Activated naive CD8-positive, alpha-beta T cell treated with anti-CD3 and anti-CD28 coated beads, Interleukin-2, amount 50 U/mL, for 24 hours (primary cell): ENCODE measurements at places on chromosomes 5 and 9.

DNA sequence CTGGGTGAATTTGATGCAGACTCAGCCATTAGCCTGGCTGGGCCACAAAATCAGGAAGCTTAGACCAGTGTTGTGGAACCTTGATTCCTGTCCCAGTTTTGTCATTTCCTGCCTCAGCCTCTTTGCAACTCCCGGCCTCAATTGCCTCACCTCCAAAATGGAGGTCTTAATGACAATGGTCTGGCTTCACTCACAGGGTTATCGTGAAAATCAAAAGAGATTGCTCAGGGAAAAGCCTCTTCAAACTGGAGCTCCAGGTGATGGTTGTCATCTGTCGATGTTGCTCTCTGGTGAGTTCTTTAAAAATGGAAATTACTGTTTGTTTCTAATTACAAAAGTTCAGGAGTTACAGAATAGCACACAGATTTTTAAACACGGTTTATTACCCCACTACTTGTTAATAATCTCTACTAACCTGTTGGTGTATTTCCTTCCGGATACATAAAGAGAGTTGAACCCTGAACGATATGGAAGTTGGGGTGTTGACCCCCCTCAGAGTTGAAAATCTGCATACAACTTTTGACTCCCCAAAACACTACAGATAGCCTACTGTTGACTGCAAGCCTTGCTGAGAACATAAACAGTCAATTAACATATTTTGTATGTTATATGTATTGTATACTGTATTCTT, 109.9 kb upstream of the CPEB4 start:
- no peak overlapping the region for H3K4me3 ChIP-seq
- peaks cover 3% of the 10 kb centered on the region for H3K27me3 ChIP-seq
- no peak overlapping the region for H3K27ac ChIP-seq
- no peak for DNase-seq
- peaks cover 20% of the 10 kb centered on the region for H3K4me1 ChIP-seq

DNA sequence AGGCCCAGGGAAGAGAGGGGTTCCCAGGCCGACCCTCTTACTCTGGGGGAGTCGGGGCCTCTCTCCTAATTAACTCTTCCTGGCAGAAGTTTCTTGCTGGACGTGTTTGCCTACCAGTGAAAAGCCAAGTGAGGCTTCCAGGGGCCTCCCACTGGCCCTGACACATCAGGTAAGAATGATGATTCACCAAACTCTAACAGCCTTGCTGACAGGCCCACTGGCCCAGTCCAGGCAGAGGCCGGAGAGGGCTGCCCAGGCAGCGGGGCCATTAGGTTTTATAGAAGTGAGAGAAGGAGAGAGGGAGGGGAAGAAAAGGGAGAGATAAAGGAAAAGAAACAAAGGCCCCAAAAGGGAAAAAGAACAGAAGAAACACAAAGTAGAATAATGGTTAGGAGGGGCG, 50.8 kb upstream of the FOXE1 start:
- peaks cover 23% of the 10 kb centered on the region for H3K27me3 ChIP-seq
- DNase-seq = no peak
- no peaks in the 10 kb centered on the region for H3K36me3 ChIP-seq
- H3K27ac ChIP-seq = no peak overlapping the region
- peaks cover 7% of the 10 kb centered on the region for H3K4me1 ChIP-seq
- peak overlapping the region; percentile 73 for H3K4me3 ChIP-seq

- H3K4me1 ChIP-seq = no peaks in the 10 kb centered on the region
- H3K36me3 ChIP-seq = no peaks in the 10 kb centered on the region
- DNase-seq = no peak
- H3K4me3 ChIP-seq = no peak overlapping the region
- H3K27ac ChIP-seq = no peak overlapping the region
These were observed 966.7 kb downstream of the MAT2B start for GRCh38 chr5:164472165-164472564.

DNA sequence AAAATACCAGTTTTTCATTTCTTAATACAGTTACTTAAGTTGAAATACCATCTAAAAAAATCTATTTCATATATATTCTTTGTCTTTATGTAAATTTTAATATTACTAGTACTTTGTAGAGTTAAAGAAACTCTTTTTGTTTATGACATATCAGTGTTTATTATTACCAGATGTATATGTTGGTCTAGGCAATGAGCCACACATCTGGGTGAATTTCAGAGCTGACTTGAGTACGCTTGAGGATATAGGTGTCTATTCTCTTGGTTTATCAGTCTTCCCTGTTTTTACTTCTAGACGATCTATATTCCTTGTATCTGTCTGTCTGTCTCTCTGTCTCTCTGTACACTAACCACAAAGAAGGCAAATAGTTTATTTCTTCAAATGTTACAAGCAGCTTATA, 2.9 kb downstream of the SMAD5 start:
- no peak for DNase-seq
- H3K27ac ChIP-seq = no peak overlapping the region

DNA sequence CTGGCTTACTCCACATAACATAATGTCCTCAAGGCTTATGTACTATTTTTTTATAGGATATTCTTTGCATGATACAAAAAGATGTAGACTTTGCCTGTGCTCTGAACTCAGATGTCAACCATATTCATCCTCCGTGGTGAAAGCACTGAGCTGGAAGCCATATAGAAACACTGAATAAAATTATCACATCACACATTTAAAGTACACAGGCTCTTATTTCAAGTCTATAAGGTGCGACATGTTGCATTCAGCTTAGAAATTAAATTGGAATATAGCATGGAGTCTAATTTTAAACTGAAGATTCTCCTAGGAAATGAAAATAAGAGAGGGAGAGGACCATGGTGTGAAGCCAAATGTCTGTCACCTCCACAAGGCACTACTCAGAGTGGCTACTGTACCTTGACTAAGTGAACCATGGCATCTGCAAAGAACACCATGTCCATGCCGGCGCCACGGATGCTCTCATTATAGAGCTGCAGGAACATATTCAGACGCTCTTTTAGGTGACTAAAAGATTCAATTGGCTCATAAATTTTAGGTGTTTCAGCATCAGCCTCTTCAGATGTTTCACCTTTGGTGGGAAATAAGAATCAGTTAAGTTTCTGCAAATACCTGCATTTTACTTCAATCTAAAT, 158.6 kb downstream of the DNAH5 start:
- H3K36me3 ChIP-seq = no peaks in the 10 kb centered on the region
- no peaks in the 10 kb centered on the region for H3K27me3 ChIP-seq
- no peak for DNase-seq
- no peak overlapping the region for H3K4me3 ChIP-seq
- H3K4me1 ChIP-seq = no peaks in the 10 kb centered on the region
- no peak overlapping the region for H3K27ac ChIP-seq

DNA sequence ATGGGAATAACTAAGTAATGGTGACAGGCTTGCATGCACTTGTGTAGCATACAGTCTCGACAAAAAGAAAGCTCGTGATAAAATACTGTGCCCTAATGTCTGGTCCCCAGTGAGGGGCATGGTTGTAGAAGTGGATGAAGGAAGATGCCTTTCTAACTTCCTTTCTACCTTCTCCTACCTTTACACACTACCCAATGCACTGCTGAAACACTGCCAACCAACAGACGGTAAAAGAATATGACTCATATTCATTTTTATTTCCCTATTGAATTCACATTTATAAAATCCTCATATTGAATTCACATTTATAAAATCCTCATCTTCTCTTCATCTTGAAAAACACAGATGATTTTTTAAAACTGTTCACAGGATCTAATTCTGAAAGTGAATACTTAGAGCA, 223.0 kb downstream of the PJA2 start:
- H3K4me1 ChIP-seq = peaks cover 3% of the 10 kb centered on the region
- H3K27ac ChIP-seq = no peak overlapping the region
- no peaks in the 10 kb centered on the region for H3K27me3 ChIP-seq

DNA sequence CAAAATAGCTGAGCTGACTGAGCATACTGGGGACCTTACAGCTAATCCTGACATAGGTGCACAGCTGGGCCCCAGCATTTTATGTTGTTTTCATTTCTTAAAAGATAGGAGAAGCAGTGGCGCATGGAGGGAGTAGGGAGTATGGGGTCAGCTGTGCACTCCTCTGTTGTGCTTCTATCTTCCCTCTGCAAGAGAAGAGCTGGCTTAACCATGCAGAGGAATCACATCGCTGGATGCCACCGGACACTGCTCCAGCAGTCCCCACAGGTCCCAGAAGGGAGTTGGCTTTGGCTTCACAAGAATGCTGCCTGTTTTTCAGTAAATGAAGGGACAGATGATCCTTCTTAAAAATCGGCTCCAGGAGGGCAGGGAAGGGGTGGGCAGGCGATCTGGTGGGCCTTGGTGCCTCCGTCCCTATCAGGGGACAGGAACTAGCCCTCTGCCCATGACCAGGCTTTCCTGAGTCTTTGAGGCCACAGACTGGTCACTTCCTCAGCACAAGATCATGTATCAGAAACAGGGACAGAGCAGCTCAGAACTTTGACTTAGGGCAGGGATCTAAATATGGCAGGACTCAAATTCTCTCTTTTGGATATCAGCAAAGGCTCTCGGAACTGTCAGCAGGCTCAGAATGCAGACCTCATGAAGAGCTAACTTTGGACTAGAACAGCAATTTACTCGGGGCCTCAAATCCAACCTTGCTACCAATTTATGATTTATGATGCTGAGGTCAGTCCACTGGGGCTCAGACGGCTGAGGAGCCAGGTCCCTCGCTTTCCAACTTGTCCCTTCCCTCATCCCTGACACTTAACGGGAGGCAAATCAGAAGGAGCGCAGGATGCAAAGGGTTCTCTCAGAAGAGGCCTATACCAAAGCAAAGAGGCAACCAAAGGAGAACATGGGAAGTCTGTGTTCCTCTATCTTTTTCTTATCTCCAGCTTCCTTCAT, 47.2 kb downstream of the MARCHF3 start:
- H3K4me3 ChIP-seq = no peak overlapping the region
- no peaks in the 10 kb centered on the region for H3K36me3 ChIP-seq
- peaks cover 22% of the 10 kb centered on the region for H3K4me1 ChIP-seq
- no peak for DNase-seq
- no peak overlapping the region for H3K27ac ChIP-seq
- no peaks in the 10 kb centered on the region for H3K27me3 ChIP-seq

- no peaks in the 10 kb centered on the region for H3K4me1 ChIP-seq
- H3K4me3 ChIP-seq = no peak overlapping the region
- H3K36me3 ChIP-seq = no peaks in the 10 kb centered on the region
- H3K27ac ChIP-seq = no peak overlapping the region
These were observed 118.0 kb upstream of the OTULINL start for GRCh38 chr5:14463629-14464028.

- H3K4me3 ChIP-seq = no peak overlapping the region
- DNase-seq = no peak
- H3K4me1 ChIP-seq = no peaks in the 10 kb centered on the region
- H3K27ac ChIP-seq = no peak overlapping the region
These were observed 318.4 kb upstream of the SEMA6A start for GRCh38 chr5:116892993-116893392.

GRCh38 chr5:121899346-121899745, 47.7 kb downstream of the FTMT start:
- H3K27me3 ChIP-seq = no peaks in the 10 kb centered on the region
- no peak overlapping the region for H3K27ac ChIP-seq
- DNase-seq = no peak

GRCh38 chr9:5479994-5480694, 29.8 kb downstream of the CD274 start:
- no peak overlapping the region for H3K27ac ChIP-seq
- H3K36me3 ChIP-seq = no peaks in the 10 kb centered on the region
- peaks cover 16% of the 10 kb centered on the region for H3K4me1 ChIP-seq
- H3K27me3 ChIP-seq = no peaks in the 10 kb centered on the region
- no peak overlapping the region for H3K4me3 ChIP-seq

GRCh38 chr5:166330036-166330435, 1961.4 kb upstream of the WWC1 start:
- no peak overlapping the region for H3K27ac ChIP-seq
- no peak overlapping the region for H3K4me3 ChIP-seq
- no peak for DNase-seq
- no peaks in the 10 kb centered on the region for H3K36me3 ChIP-seq
- no peaks in the 10 kb centered on the region for H3K4me1 ChIP-seq
- H3K27me3 ChIP-seq = no peaks in the 10 kb centered on the region

- no peaks in the 10 kb centered on the region for H3K36me3 ChIP-seq
- H3K27me3 ChIP-seq = no peaks in the 10 kb centered on the region
- H3K4me3 ChIP-seq = no peak overlapping the region
- no peak for DNase-seq
- H3K27ac ChIP-seq = no peak overlapping the region
- H3K4me1 ChIP-seq = no peaks in the 10 kb centered on the region
These were observed 98.4 kb downstream of the PHF2 start for GRCh38 chr9:93674580-93675335.

GRCh38 chr9:135816651-135816970, 90.7 kb downstream of the CAMSAP1 start:
- no peak overlapping the region for H3K4me3 ChIP-seq
- no peaks in the 10 kb centered on the region for H3K27me3 ChIP-seq
- peaks cover 6% of the 10 kb centered on the region for H3K4me1 ChIP-seq
- H3K27ac ChIP-seq = no peak overlapping the region
- DNase-seq = no peak

- no peak overlapping the region for H3K4me3 ChIP-seq
- no peak for DNase-seq
- H3K36me3 ChIP-seq = no peaks in the 10 kb centered on the region
- H3K4me1 ChIP-seq = peaks cover 2% of the 10 kb centered on the region
- H3K27ac ChIP-seq = no peak overlapping the region
These were observed 31.2 kb upstream of the NDUFB6 start for GRCh38 chr9:32603914-32604852.

GRCh38 chr9:3397766-3398165, 128.0 kb downstream of the RFX3 start:
- H3K36me3 ChIP-seq = peaks cover 23% of the 10 kb centered on the region
- peaks cover 43% of the 10 kb centered on the region for H3K4me1 ChIP-seq
- peak overlapping the region; percentile 63 for H3K4me3 ChIP-seq
- H3K27me3 ChIP-seq = no peaks in the 10 kb centered on the region

- no peaks in the 10 kb centered on the region for H3K36me3 ChIP-seq
- no peak overlapping the region for H3K4me3 ChIP-seq
- no peak overlapping the region for H3K27ac ChIP-seq
- H3K4me1 ChIP-seq = no peaks in the 10 kb centered on the region
- DNase-seq = no peak
These were observed 182.4 kb downstream of the RGS3 start for GRCh38 chr9:113645978-113646253.

- no peak overlapping the region for H3K4me3 ChIP-seq
- no peak for DNase-seq
- H3K27ac ChIP-seq = no peak overlapping the region
- no peaks in the 10 kb centered on the region for H3K36me3 ChIP-seq
- H3K4me1 ChIP-seq = peaks cover 7% of the 10 kb centered on the region
- no peaks in the 10 kb centered on the region for H3K27me3 ChIP-seq
These were observed 31.5 kb upstream of the PPP3R2 start for GRCh38 chr9:101626295-101626694.
